ENCODE measurements at places on chromosomes 7 and 10.
A peak's percentile ranks its signal among the peaks of the same experiment; 100 is the strongest.

DNA sequence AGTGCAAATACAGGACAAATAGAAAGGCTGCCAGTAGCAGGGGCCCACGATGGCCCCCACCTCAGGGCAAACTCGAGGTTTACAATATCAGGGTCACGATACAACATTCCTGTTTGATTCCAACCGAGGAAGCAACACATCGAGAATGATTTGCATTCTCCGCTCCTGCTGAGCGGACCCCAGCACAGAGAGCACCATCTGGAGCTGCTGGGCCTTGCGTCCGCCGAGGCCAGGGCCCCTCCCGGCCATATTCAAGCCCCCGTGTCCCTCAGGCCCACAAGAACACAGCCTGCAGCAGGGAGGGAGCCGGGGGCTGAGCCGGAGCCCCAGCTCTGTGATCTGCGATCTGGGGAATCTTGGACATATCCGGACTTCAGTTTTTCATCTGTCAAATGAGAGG is 84.3 kb downstream of the PRKAG2 start:
- no peak for DNase-seq

GRCh38 chr10:31262672-31263071 is 56.3 kb upstream of the ZEB1 start:
- DNase-seq: no peak

DNA sequence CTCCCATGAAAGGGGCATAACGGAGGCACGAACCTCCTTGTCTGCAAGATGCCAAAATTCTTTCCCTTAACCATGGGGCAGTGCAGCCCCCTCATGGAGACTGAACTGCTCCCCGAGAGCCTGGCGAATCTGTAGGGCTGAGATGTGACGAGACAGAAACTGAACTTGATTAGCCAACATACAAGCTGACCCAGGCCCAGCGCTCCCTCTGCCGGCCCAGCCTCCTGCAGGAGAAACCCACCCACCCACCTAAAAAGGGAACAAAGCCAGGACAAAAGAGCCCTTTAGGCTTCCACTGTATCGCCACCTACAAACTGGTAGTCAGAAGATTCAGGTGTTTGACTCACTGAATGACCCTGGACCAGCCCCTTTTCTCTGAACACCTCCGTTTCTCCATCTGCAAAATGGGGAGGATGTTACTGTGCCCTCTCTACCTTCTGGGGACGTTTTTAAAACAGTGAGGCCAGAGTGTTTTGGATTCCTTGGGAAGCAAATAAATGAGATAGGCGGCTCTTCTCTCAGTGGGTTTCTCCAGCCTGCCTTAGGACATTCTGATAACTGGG is 58.4 kb downstream of the C10orf105 start:
- DNase-seq: no peak

- DNase-seq: no peak
Measured at GRCh38 chr10:110212119-110213006, 5.0 kb downstream of the MXI1 start.

DNA sequence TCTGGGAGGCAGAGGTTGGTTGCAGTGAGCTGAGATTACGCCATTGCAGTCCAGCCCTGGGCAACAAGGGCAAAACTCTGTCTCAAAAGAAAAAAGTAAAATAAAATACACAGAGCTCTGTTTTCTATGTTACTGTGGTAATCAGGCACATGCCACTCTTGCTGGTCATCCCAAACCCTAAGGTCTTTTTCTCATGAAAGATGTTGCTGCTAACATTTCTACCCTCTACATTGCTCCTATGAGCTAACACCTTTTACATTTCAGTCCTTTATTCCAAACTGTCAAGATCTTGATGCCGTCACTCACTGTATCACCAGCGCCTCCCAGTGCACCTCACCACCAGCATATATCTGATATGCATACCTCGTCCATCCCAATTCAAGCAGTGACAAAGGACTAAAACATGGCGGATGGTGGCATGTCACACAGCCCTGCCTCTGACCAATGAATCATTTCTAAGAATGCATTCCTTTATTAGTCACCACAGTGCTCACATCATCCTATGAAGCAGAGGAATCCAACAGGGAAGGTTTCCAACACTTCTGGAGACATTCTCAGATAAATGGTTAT is 4.3 kb downstream of the DAGLB start:
- DNase-seq: peak; percentile 35

GRCh38 chr7:29084832-29085231 is 61.5 kb downstream of the CPVL start:
- DNase-seq: no peak

Data from T1000 (cell line).